ENCODE measurements at places on chromosomes 4 and X.

GRCh38 chr4:24640366-24640765 is 56.0 kb upstream of the DHX15 start:
- no peak for DNase-seq

GRCh38 chrX:51334276-51334675 is 1.7 kb downstream of the NUDT10 start:
- DNase-seq, result no peak

- no peak for DNase-seq
Observed at GRCh38 chrX:45274576-45274975, 73.9 kb upstream of the DIPK2B start.

DNA sequence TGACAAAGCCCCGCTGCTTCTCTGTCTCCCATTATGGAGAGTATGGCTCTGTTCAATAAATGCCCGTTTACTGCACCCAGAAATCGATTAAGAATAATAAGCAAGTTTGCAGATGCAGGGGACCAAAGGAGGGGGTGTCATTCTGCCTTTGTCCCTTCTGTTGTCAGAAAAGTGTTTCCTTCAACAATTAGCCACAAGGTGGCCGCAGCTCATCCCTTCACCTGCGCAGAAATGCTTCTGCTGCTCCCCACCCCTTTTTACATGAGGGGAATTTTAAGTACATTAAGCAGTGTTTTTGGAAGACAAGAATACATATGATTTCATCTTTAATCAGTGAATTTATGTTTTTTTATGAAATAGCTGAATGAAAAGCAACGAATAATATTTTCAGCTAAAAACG is 175.6 kb upstream of the ARX start:
- no peak for DNase-seq

DNA sequence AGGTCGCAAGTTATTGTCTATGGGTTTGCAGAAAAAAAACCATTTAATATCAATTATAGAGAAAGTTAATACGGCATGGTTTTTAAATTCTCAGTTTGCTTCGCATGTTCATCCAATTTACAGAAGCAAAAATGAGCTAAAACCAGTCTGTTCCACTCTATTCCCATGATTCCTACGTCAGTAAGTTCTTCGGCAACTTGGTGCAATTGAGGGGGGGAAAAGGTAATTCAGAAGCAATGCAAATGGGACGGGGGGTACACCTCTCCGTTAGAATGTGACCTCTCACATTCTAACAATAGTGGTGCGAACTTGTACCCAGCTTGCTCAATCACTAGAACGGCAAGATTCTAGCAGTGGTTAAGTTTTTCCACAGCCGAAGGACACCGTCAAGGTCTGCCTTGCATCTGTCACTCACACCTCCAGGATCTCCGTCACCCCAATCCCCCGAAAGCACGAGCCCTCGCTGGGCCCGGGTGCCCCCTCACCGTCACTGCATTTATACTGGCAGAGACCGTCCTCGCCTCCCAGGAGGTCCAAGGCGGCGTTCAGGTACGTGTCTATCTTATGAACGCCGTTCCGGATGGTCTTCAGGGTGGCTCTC is 653 bp downstream of the PLA2G12A start:
- no peak for DNase-seq

DNA sequence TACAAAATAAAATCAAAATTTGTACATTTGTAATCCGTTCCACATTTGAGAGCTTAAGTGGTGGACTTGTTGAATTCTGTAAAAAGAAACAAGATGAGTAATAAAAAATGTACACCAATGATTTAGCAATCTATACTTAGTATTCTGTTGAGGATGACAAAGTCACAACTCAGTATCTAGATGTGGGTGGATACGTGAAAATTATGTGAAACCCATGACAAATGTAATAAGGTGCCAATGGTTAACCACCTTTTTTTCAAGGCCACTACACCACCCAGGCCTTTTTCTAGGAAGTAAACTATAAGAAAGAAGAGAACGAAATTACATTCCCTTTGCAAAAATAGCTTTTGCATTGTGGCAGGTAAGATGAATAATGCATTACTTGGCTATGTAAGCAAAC is 77.0 kb downstream of the ATP8A1 start:
- no peak for DNase-seq

DNA sequence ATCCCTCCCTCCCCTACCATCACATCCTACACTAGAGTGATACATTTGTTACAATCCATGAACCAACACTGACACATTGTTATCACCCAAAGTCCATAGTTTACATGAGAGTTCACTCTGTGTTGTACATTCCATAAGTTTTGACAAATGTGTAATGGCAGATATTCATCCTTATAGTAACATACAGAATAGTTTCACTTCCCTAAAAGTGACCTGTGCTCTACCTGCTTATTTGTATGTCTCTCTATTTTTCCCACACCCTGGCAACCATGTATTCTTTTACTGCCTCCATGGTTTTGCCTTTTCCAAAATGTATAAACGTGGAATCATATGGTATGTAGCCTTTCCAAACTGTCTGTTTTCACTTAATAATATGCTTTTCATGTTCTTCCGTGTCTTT is 42.2 kb upstream of the HPGD start:
- DNase-seq, result no peak

GRCh38 chr4:153541456-153542096 is 75.4 kb downstream of the TMEM131L start:
- no peak for DNase-seq

- DNase-seq, result no peak
Observed at GRCh38 chr4:11593576-11594116, 165.0 kb upstream of the HS3ST1 start.

DNA sequence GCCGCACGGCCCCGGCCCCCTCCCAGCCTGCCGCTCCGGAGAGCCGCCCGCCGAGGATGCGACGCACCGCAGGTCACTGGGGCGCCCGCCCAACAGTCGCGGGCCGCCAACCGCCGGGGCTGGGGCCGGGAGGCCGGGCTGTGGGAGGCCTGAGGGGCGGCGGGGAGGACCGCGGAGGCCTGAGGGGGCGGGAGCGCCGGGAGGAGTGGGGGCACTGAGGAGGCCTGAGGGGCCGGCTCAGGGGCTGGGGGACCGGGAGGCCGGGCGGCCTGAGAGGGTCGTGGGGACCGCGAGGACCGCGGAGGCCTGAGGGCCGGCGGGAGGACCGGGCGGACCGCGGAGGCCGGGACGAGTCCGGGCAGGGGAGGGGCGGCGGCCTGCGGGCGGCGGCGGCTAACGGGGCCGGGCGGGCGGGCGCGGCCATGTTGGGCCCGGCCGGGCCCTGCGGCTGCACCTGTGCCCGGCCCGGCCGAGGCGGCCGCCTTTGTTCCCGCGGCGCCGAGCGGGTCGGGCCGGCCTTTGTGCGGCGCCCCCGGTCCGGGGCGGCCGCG is 353 bp downstream of the NSD2 start:
- DNase-seq, result peak; percentile 49

- no peak for DNase-seq
Observed at GRCh38 chr4:121108557-121108956, 36.2 kb upstream of the NDNF start.

GRCh38 chrX:102711872-102712215 is 404 bp upstream of the GPRASP2 start:
- no peak for DNase-seq

- DNase-seq, result no peak
Observed at GRCh38 chrX:149461746-149462145, 43.4 kb downstream of the IDS start.

- peak; percentile 56 for DNase-seq
Observed at GRCh38 chr4:1172228-1172851, at the start of gene SPON2. Gene SPON2, minus strand, starts transcription at chr4:1172583.

GRCh38 chrX:86016139-86016538 is 31.2 kb downstream of the CHM start:
- DNase-seq, result peak; percentile 49

- peak; percentile 36 for DNase-seq
Observed at GRCh38 chr4:48315728-48316630, 25.4 kb upstream of the SLAIN2 start.

DNA sequence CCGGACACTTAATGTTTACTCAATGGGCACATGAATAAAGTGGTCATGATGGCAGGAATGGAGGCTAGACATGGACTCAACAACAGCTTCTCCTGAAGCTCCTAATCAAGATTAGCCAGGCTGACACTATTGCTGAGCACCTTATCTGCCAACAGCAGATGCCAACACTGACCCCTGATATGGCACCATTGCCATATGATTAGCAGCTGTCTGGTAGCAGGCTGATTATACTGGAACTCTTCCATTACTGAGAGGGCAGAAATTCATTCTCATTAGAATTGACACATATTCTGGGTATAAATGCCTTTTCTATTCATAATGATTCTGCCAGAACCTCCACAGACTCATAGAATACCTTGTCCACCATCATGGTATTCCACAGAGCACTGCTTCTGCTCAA is 18.4 kb upstream of the AFF1 start:
- no peak for DNase-seq

DNA sequence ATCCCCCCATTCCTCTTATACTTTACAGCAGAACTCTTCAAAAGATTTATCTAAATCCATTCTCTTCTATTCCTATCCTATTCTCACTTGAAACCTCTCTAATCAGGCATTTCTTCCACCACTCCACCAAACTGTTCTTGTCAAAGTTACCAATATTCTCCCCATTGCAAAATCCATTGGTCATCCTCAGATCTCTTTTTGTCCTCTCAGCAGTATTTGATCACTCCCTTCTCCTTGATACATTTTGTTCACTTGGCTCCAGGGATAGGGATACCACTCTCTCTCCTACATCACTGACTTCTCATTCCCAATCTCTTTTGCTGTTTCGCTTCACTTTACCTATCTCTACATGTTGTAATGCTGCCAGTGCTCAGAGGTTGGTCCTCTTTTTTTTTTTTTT is 2.8 kb upstream of the MTMR8 start:
- no peak for DNase-seq

DNA sequence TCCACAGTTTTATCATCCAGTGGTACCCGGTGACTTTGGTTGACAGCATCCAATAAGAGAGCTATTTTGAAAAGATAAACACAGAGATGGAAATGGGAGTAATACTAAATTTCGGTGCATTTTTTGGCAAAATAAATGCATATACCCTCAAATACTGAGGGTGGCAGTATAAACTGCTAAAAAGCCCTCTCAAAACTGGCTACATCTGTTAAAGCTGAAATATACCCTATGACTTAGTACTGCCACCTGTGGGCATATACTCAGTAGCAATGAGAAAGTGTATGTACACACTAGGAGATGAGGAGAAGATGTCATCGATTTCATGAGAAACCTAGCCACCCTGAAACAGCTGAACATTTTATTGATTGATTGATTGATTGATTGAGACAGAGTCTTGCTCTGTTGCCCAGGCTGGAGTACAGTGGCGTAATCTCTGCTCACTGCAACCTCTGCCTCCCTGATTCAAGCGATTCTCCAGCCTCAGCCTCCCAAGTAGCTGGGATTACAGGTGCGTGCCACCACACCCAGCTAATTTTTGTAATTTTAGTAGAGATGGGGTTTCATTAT is 12.2 kb upstream of the TMEM128 start:
- DNase-seq, result no peak

DNA sequence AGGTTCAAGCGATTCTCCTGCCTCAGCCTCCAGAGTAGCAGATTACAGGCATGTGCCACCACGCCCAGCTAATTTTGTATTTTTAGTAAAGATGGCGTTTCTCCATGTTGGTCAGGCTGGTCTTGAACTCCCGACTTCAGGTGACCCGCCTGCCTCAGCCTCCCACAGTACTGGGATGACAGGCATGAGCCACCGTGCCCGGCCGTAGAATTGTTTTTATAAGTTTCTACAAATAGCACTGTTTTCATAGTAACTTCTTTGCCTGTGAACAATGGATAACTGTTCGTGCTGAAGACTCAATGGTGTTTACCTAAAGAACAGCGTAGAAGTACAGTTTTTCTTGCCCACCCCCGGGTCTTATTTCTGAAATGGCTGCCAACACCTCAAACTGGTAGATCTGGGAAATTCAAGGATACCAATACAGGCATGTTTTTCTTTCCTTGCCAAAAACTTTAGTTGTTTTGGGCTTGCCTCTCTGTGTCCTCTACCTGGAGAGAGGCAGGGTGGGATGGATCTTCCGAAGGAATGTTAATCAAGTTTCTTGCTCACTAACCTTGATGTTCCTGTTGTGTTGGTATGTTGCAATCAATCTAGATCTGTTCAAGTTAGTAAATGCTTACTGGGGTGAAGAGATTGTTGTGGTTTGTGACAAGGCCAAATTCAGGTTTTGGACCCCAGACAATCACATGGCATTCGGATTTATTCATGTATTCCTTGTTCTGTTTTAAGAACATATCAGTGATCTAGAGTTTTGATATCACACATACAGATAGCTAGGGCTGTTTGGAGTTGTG is 2.8 kb upstream of the RUFY3 start:
- DNase-seq, result no peak

- no peak for DNase-seq
Observed at GRCh38 chr4:94690851-94691254, 66.9 kb upstream of the BMPR1B start.

- no peak for DNase-seq
Observed at GRCh38 chr4:179124957-179125356, 1682.7 kb upstream of the AGA start.

- DNase-seq, result no peak
Observed at GRCh38 chrX:130340271-130340670, 552 bp downstream of the SLC25A14 start.

DNA sequence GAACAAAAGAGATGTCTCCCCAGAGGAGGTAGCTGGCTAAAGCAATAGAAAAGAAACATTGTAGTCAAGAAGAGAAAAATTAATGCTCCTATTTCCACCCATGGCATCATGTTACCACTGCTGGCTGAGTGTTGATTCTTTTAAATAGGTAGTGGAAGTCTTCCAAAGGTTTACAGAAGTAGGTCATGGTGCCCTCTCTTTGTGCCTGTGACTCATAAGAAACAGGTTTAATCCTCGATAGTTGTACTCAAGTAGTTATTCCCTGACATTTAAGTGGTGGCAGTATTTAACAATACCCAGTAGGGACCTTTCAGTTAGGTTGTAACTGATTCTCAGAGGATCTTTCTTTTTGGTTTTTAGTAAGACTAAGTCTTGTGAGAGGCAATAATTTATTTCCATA is 247.8 kb downstream of the TEX13A start:
- no peak for DNase-seq

DNA sequence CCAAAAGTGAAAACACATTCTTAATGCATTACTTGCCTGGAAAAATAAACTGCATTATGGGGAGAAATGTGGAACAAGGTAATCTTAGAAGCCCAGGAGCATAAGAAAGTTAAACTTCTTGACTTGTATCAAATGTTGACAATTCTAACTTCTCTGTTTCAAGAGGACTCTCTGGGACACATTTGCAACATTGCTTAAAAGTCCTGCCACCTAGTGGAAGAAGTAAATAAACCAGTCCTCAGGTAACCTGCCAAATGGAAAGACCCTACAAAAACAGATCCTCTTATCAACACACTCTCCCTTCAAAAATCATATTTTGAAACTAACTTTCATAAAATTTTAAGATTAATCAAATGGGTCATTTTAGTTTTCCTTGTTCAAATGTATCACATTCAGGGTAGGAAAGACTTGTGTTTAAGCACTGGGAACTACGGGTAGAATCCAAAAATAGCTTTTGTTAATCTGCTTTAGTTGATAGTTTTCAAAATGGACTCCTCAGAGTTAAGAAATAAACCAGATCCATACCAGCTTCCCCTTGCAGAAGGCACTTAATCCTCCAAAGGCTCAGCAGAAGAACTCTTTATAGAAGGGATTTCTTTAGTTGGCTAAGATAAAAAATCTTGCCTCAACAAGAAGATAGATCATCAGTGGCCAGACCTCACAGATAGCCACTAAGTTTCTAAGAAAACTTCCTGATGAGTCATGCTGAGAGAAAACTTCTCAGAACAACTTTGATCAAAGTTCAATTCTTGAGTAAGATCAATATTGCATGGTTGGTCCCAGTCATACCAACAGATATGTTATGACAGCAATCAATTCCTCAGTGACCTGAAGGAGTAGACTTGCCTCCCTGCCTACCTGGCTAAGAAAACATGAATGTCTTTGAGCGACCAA is 141.7 kb downstream of the HHIP start:
- DNase-seq, result no peak
